Pancreas (tissue), 10 donors: ENCODE measurements at places on chromosomes 6 and 20. TPM values are rescaled to one million over a fixed set of nuclear protein-coding genes. Genes with fewer than 3 reads are reported as not detected.

- DNase-seq, result no peak
Observed at GRCh38 chr6:79420054-79420453, 117.2 kb downstream of the LCA5 start.

DNA sequence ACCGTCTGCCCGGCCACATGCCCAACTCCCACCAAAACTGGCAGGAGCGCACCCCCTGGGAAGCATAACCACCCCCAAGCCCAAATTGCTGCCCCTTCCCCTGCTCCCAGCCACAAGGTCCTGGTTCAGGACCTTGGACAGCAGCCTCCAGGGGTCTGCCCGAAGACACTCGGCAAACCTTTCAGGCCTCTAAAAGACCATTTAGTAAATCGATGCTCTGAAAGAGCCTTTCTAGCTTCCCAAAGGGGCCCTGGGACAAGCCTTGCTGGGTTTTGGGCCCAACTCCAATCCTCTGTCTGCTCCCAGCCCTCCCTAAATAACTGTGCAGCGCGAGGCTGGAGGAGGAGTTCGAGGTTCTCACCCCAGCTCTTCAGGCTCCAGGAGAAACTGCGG is 30.5 kb downstream of the GRM4 start:
- DNase-seq, result no peak

DNA sequence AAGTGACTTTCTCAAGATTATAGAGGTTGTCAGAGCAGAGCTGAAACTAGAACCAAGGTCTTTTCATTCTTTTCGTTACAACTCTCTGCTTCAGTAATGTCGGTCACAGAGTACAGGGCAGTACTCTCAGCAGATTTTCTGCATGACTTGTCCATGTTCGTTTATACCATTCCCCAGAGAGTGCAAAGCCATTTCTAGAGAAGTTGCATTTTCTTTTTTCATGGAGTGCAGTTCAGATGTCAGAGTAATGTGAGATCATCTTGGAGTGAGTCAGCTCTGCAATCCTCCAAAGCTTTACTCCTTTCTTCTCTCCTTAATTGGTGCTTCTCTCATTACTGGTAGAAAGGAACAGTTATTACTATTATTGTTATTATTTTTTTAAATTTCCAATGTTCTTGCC is 115.6 kb upstream of the B3GAT2 start:
- no peak for DNase-seq

Gene ADGRF5
- total RNA-seq, result 2.8 TPM

Gene MYBL2
- 8.0 TPM for total RNA-seq

Gene SMOC2
- total RNA-seq, result 18.4 TPM

DNA sequence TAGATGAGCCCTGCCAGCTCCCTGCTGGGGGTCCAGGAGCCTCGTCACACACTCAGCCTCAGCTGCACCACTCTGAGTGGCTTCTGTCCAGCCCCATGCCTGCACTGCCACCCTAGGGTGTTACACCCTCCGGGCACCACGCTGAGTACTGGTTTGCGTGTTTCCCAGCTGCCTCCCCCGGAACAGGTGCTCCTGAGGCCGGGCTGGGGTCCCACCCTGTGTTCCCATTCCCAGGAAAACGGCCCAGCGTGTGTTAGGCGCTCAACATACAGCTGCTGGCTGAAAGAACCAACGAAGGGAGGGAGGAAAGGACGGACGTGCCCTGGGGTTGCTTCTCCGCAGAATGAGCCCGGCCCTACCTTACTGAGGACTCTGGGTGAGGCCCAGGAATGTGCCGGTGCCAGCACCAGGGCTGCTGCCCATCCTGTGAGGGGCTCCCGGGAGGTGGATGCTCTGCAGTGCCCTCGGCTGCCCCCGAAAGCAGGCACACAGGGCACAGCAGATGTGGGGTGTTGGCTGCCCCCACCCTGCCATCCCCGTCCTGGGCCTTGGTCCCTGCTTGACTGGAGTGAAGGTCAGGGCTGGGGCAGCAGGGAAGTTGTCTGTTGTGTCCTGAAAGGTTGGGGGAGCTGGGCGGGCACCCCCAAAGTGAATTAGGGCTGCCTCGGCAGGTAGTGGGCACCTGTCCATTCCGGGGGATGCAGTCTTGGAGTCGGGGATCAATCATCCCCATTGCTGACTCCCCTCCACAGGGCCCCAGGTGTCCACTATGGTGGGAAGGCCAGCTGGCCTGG is 16.3 kb downstream of the LAMA5 start:
- no peak for DNase-seq
